ENCODE measurements at places on chromosomes 4 and X.

DNA sequence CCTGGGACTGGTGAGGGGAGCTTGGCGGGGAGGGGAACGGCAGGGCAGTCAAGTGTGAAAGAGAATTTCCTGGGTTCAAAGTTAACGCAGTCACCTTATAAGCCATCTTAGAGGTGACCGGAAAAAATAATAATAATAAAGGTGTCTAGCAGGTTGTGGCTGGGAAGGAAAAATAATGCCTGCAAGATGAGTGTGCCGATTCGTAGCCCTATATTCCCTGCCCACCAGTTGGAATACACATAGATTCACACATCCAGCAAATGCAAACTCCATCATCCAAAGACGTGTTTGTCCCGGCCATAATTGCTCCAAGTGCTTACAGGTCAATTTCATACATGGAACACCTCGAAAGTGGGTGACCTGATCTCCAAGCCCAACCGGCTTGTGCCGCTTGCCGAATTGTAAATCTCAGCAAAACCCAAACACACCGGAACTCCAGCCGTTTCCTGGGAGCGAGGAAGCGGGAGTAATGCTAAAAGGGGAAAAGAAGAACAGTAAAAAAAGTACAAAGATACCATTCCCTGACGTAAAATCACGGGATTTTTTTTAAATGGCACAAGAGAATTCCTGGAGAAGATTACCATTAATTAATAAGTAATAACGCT is 1.3 kb upstream of the FAT1 start:
- DNase-seq: peak; percentile 25

- DNase-seq: no peak
Observed at GRCh38 chr4:1234811-1235292, 14.1 kb downstream of the CTBP1 start.

GRCh38 chr4:15719506-15719905 is 16.6 kb downstream of the BST1 start:
- no peak for DNase-seq

DNA sequence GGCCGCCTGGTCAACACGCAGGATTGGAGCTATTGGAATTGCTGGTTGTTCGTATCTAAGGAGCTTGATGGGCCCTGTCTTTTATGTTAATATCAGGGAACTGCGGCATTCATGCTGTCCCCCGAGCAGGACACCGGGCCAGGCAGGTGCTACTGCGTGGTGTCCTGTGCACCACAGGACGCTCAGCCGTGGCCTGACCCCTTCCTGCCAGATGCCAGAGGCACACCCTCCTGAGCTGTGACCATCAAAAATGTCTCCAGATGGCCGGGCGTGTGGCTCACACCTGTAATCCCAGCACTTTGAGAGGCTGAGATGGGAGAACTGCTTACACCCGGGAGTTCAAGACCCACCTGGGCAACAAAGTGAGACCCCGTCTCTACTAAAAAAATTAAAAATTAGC is 32.1 kb downstream of the ABLIM2 start:
- DNase-seq: no peak

DNA sequence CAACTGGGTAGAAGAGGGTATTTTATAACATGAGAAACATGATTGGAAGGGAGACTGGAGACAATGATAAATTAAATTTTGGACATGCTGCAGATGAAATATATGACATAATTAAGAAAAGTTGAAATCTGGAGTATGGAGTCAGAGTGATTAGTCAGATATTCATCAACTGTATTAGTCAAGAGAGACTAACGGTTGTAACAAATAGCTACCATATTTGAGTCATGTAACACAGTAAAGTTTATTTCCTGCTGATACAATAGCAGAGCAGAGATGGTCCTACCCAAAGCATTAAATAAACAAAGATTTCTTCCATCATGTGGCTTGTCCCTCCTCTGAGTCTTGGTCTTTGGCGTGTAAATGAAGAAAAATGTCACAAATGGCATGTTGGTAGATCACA is 321.3 kb downstream of the GALNTL6 start:
- no peak for DNase-seq

GRCh38 chr4:168795346-168795745 is 214.7 kb downstream of the CBR4 start:
- DNase-seq: no peak

GRCh38 chr4:38752372-38752940 is 30.3 kb downstream of the TLR10 start:
- DNase-seq: peak; percentile 27

GRCh38 chrX:153873282-153874084 is 12.5 kb downstream of the L1CAM start:
- no peak for DNase-seq

Data from endothelial cell of umbilical vein (primary cell).